ENCODE measurements at places on chromosomes 4 and X.

DNA sequence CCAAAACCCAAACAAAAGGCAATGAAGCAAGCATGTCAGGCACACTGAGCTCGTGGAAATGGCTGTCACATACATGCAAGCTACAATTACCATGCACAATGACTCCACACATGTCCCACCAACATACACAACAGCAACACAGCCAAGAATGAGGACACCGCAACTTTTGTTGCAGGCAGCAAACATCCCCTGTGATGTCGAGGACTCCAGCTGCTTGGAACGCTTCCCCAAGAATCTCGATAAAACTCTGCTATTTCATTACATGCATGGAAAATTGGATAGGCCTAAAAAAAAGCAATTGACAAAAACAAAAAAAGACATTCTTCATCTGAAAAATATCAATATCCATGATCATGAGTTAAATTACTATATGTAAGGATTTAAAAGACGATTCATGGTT lies 11.8 kb downstream of the ANOS1 start:
- DNase-seq, result no peak

- no peak for DNase-seq
These were observed 34.0 kb upstream of the NR0B1 start for GRCh38 chrX:30343206-30343605.

DNA sequence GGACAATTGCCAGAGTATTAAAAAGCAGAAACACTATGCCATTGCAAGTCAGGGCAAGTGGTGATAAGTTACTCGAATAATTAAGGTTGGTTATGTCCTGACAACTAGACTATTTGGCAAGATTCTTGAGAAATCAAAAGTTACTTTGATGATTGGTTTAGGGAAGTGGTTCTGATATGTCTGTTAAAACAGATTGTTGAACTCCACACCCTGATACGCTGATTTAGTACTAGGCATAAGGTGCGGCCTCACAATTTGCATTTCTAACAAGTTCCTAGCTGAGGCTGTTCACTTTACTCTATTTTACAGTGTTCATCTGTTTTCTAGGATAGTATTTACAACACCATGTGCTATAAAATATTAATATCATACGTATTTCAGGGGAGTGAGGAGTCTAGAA lies 12.5 kb downstream of the GABRA4 start:
- DNase-seq, result no peak

DNA sequence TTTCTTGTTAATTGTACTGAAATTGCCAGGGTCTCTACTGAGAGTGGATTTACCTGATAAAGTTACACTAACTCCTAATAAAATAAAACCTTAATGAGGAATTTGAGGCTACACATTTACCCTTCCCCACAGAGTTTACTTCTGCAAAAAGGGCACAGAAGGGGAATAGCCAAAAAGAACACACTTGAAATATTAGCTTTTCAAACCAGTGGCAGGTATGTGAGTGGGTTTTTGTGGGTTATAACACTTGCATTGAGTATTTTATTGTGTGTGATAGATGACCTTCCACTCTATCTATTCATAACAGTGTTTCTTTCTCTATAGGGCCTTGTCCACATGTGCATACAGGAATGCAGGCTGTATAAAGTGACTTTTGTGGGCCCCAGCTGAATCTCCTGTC lies 5.0 kb upstream of the GPR174 start:
- DNase-seq, result no peak

DNA sequence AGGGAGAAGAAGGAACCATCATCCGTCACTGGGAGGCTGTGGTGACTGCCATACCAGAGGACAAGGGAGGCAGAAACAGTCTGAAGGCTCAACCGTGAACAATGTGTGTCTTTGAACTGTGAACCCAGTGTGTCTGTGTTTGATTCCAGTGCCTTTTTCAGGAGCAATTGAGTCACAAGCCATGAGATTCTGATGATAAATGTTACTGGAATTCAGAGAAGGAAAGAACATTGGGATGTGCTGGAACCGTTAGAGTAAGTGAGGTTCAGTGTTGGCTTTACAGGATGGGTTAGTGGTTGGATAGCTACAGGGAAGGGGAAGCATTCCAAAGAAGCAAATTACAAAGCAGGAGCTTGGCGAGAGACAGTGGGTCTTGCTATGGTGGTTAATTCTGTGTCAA lies 464.4 kb downstream of the TRIML1 start:
- no peak for DNase-seq

- DNase-seq, result peak; percentile 59
These were observed 149.1 kb downstream of the PAPSS1 start for GRCh38 chr4:107570952-107571351.

DNA sequence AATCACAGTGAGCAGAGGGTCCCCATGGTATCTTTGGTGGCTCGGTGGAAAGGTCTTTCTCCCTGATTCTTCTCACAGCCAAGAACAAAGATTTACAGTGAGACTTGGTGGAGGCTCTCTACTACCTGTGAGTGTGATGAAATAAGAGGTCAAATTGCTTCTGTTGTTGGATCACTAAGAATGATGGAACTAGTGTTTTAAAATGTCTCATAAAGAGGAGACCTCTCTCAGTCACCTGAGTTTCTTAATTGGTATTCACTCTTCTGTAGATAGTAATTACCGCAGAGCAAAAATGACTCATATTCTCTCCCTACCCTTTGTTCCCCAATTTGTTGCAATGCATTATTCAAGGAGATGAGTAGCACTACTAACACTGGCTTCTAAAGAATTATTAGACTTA lies 100.9 kb upstream of the TBC1D9 start:
- DNase-seq, result no peak

GRCh38 chr4:58093352-58093751 lies 983.2 kb upstream of the IGFBP7 start:
- no peak for DNase-seq

DNA sequence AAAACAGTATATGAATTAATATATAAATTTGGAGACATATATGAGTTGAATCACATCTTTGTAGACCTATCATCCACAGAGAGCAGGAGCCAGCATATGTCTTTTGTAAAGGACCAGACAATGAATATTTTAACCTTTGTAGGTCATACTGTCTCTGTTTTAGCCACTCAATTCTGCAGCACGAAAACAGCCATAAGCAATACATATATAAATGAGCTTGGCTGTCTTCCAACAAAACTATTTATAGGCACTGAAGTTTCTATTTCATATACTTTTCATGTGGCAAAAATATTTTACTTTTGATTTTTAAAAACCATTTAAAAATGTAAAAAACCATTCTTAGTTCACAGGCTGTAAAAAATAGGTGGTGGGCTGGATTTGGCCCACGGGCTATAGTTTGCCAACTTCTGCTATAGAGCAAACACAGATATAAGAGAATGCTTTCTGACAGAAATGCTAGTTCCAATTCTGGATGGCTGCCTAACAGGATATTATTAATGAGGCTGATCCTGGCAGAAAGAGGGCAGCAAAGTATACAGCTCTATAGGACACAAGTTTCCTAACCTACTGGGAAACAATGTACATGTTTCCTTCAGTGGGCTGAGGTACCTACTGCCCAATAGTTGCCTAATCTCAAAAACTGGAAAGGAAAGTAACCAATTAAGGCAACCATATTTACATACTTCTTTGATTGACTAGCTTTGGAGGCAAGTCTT lies 58.1 kb upstream of the UCP1 start:
- no peak for DNase-seq

DNA sequence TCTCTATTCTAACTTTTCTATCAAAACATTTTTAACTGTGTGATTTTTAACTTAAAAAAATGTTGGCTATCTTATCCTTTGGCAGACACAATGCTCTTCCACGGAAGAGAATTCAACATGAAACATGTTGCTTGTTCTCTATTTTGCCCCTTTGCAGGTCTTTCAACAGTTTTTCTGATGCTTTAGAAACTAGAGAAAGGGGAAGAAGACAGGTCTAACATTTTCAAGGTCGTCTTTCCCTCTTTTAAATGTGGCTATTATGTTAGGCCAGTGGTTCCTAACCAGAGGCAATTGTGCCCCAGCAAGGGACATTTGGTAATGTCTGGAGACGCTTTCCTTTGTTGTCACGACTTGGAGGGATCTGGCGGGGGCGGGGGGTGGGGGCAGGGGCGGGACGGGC lies 95.0 kb downstream of the SH3KBP1 start:
- no peak for DNase-seq

- DNase-seq, result no peak
These were observed 5.6 kb upstream of the AMOT start for GRCh38 chrX:112846187-112846586.

- DNase-seq, result no peak
These were observed 482 bp downstream of the GSTCD start for GRCh38 chr4:105709081-105709450.

- no peak for DNase-seq
These were observed 16.1 kb downstream of the ABCD1 start for GRCh38 chrX:153740631-153741222.

- DNase-seq, result no peak
These were observed 53.0 kb upstream of the DAPP1 start for GRCh38 chr4:99763635-99764101.

- DNase-seq, result no peak
These were observed 240.3 kb downstream of the IL1RAPL2 start for GRCh38 chrX:104806346-104806745.

DNA sequence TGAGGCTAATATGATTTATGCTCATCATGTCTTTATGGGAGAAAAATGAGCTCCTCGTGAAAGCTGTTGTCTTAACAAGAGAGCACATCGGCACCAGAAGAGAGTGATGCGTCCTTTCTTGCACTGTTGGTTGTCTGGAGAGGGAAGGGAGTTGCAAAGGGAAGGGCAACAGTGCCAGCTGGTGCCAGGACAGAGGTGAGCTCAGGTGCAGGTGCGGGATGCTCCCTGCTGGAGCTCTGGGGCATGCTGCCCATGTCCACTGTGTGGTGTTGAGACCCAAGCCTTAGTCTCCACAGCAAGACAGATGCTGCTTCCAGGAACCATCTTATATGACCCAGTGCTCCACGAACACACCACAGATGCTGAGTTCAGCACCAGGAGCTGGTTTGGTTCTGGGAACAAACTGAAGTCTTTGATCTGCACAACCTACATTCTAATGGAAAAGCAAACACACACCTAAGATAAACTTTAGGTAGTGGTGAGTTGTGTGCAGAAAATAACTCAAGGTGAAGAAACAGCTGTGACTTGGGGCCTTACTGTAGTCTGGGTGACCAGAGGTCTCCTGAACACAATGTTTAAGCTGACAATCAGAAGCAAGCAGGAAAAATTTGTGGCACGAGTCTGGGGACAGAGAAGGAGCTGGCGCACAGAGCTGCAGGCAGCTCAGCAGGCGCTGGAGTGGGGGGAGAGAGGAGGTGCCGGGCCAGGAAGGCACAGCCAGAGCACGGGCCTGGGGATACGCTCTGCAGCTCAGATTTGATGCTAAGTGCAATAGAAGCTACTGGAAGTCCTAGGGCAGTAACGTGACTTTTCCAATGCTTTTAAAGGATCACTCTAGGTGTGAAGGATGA lies 73.2 kb downstream of the HAUS3 start:
- DNase-seq, result no peak

DNA sequence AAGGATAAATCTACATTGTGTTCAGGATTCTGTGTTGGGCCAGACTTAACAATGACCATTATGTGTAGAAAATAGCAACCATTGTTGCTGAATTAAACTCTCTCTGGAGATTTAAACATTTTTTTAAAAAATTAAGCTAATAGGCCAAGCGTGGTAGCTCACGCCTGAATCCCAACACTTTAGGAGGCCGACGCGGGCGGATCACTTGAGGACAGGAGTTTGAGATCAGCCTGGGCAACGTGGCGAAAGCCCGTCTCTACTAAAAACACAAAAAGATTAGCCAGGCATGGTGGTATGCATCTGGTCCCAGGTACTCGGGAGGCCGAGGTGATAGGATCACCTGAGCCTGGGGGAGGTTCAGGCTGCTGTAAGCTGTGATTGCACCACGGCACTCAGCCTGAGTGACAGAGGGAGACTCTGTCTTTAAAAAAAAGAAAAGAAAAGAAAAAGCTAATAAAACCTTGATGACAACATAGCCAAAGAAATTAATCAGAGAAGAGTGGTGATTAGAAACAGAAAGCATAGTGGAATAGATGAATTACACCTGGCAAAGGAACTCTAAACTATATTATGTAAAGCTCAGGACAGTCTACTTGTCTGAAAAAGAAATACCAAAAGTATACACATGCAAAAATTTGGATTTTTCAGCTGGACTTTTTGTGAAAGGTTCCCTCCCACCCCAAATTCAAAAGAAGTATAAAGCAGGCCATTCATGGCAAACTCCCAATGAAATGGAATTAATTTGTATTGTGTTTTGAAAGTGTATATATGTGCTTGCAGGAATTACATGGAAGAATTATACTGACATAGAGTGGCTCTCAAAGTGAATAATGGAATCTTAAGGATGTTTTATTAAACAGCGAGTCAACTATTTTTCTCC lies 21.9 kb downstream of the PLS3 start:
- DNase-seq, result no peak

- no peak for DNase-seq
These were observed 120.0 kb upstream of the VAMP7 start for GRCh38 chrX:155761185-155761584.

DNA sequence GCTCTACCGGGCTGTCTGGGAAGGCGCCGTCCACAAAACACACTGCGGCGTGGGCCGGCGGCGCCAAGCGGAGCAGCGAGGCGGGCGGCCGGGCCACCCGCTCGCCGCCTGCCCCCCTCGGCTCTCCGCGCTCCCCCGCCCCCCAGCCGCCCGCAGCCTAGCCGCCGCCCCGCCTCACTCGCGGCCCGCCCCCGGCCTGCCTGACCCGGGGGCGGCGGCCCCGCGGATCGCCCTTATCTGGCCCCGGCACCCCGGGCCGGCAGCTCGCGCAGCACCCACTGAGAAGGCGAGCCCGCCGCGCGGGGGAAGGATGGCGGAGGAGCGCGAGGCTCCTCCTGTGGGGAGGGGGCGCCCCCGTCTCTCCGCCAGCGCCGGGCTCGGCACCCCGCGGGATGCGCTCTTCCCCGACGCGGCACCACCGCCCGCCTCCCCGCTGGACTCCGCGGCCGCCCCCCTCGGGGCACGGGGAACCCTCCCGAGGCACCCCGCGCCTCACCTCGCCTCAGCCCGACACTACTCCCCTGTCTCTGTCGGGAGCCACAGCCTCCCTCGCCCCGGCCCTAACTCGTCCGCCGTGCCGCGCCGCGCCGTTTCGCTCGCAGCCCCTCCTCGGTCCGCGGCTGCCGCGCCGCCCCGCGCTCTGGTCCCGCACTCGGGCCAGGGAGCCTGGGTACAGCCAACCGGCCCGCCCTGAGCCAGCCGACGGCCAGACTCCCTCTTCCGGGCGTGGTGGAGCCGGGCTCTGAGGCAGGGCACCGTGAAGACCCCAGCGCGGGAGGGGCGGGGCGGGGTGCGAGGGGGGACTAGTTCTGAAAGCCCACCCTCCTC lies 566 bp downstream of the ATP11C start:
- peak; percentile 49 for DNase-seq

DNA sequence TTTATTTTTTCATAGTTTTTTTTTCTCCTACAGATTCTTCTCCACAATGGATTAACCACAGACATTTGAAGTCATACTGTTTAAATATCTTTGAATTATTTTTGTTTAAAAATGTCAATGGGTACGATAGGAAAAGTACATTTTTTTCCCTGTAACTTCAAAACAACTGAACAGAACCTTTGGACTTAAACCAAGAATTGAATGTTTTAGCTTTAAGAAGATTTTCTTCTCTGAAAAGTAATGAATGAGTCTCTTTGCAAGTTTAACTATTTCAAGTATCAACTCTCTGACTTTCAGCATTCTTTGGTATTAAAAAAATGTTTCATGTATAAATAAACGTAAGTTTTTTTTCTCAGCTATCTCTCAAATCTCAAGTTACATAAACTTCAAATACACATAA lies 364.3 kb downstream of the FBXO8 start:
- DNase-seq, result no peak

GRCh38 chr4:106017975-106018374 lies 122.7 kb downstream of the NPNT start:
- DNase-seq, result no peak

All from eye (tissue), 1 donor.